Karpas-422 (cell line): ENCODE measurements at places on chromosomes 3 and 15. TPM values are rescaled to one million over a fixed set of nuclear protein-coding genes. Genes with fewer than 3 reads are reported as not detected.

DNA sequence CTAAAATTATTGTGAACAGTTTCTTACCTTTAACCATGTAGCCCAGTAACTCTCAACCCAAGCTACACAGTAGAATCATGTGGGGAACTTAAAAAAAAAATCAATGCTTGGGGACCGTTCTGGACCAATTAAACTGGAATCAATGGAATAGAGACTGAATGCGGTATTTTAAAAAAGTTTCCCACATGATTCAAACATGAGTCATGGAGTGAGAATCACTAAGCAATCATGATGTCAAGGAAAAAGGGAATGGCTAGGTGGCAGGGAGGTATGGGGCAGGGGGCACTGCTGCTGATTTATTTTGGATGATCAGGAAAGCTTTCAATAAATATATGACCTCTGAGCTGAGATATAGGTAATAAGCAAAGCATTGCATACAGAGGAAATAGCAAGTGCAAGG lies 250.5 kb upstream of the RORA start:
- DNase-seq = no peak

GRCh38 chr15:69916169-69916785 lies 181.4 kb downstream of the TLE3 start:
- no peak for DNase-seq

DNA sequence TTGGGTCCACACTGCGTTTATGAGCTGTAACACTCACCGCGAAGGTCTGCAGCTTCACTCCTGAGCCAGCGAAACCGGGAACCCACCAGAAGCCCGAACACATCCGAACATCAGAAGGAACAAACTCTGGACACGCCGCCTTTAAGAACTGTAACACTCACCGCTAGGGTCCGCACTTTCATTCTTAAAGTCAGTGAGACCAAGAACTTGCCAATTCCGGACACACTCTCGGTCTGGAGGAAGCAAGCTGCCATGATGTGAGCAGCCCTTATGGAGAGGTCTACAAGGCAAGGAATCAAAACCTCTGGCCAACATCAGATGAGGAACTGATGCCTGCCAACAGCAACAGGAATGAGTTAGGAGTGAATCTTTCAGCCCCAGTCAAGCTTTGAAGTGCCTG lies 62.9 kb downstream of the SLC28A2 start:
- DNase-seq = no peak

The LRRC31 gene
- total RNA-seq = not detected in 2 replicates

GRCh38 chr15:66042624-66043023 lies 173.3 kb downstream of the RAB11A start:
- DNase-seq = no peak

DNA sequence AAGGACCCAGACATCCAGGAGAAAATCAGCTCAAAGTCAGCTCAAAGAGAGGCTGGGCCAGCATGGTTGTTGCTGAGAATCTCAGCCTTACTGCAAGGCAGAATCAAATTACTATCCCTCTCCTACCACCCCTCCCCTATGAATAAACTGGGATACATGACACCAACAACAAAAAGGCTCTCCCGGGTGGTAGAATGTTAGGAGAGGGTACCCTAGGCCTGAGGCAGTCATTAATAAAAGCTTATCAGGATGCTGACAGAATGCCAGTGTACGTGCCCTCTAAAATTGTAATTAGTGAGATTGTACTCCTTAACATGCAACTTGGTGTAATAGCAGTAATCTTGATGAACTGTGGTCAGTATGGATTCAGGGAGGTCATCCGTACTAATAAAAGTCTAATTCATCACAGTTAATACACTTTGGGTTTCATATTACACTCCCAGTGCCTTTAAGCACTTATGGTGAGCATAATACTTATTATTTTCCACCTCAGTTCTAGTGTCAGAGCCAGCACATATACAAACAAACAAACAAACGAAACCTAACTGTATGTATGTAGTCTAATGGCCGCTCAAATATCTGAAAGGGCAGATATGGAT lies 76.5 kb downstream of the B3GALNT1 start:
- DNase-seq = no peak

GRCh38 chr3:176430244-176431037 lies 766.8 kb downstream of the TBL1XR1 start:
- DNase-seq = peak; percentile 57

DNA sequence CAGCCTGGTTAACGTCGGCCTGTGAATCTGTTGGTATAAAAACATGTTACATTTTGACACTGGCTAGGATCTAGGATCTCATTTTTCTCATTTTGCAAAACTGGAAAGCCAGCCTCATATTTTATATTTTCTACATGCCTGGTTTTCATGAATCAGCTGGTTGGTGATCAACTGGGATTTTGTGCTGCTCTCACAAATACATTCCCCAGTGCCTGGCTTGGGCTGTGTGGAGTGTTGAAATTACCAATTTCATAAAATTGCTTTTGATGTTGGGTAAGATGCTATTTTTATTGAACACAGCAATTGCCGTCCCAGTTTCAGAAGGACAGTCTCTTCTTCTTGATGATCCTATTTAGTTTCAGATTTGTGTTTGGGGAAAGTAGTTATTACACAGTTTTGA lies 604.3 kb downstream of the TAFA4 start:
- DNase-seq = no peak

DNA sequence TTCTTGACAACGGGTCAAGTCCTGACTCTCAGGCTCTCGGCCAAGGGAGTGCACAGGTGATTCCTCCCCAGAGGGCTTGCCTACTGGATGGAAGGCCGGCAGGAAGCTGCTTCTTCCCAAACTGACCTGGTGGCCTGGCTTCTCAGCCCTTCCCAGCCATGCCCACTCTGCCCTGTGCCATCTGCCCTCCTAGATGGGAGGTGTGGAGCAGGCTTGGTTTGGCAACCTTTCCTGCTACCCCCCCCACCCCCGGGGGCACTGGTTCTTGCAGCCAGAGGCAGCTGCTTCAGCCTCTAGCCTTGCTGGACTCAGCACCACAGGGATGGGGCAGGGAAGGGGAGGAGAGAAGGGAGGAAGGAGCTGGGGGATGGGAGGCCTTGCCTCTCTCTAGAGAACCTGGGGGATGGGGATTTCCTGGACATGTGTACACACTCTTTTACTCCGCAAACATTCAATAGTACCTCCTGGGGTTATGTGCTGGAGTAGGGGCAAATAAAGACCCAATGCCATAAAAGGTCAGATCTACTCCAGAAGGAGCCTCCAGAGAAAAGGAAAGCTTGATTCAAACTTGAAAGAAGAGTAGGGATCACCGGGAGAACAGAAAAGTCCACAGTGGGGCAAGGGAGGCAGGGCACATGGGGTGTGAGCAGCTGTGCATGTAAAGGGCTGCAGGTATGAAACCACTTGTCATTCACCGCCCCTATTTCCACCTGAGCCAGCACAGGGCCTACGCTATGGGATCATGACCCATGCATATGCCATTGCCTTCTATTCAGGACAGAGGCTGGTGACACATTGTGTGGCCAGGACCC lies 4.2 kb upstream of the DAPK2 start:
- DNase-seq = no peak

The C3orf85 gene
- not detected in 2 replicates for total RNA-seq

The SLC2A2 gene
- not detected in 2 replicates for total RNA-seq

GRCh38 chr3:20064796-20065564 lies 24.7 kb downstream of the KAT2B start:
- DNase-seq = no peak

GRCh38 chr3:50512131-50512530 lies 8.7 kb upstream of the CACNA2D2 start:
- DNase-seq = no peak

DNA sequence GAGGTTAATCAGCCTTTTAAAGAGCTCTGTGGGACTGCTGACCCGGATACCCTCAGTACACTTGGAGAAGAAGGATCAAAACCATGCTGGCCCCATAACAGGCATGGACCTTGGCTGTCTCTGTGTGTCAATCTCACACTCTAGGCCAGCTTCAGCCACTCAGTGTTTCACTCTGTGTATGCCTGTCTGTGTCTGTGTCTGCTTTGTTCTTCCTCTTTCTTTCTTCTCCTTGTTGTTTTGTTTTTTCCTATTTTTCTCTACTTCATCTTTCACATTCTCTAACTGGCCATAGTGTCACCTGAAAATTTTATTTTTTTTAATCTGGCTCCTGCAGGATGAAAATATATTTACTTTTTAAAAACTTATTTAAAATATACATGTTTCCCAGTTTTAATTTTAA lies 51.1 kb downstream of the SERP1 start:
- DNase-seq = no peak

DNA sequence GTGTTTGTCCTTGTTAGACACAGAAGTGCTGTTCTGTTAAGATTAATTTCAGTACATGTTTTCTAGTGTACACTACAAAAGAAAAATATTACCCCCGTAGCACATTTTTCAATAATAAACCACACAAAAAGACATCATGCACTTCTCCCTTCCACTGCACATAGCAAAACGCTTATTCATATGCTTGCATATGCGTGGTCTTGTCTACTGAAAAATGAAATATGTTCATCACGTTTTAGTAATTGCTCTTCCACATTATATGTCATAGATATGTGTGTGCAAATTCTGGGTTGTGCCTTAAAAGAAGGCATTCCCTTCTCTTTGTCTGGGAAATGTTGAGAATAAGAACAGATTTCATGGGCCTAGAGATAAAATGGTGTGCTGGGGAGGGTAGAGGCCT lies 353.9 kb downstream of the NSUN3 start:
- DNase-seq = no peak

The CD96 gene
- not detected in 2 replicates for total RNA-seq

- DNase-seq = peak; percentile 89
Measured at GRCh38 chr15:52677593-52678467, 1.4 kb downstream of the ATOSA start.

The P2RY12 gene
- total RNA-seq = not detected in 2 replicates

The ADPRH gene
- 2.9 and 3.0 TPM in 2 replicates for total RNA-seq

DNA sequence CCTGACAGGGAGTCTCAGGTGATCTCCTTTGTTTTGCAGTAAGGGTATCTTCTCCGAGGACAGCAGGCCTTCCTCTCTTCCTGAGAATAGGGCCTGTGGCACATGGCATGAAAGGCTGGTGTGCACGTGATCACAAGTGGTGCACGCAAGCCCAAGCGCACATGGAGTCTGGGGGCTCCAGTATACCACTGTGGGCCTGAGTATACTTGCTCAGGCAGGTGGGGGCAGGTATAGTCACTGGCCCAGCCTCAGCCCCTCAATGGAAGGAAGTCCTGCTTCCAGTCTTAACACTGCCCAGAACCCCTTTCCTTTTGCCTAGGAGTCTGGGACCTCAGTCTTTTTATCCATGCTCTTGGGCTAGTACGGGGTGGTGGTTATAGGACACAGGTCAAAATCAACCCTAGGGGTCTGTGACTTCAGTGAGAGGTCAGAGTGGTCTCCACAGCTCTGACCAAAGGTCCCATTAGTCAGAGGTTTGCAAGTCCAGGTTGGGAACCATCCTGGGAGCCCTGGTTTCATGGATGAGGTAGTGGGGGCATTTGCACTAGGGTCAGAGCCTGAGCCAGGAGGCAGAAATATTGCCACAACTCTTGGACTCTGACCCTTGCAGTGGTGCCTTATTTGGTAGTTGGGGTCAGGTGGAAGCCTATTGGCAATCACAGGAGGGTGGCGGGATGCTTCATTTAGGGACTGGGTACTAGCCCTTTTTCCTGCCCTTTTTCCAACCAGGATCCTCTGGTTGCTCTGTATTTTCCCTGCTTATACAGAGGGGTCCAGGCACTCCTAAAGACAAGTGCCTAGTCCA lies 823 bp upstream of the CCDC71 start:
- no peak for DNase-seq

- DNase-seq = peak; percentile 89
Measured at GRCh38 chr3:156681002-156681401, 6.6 kb downstream of the TIPARP start.

DNA sequence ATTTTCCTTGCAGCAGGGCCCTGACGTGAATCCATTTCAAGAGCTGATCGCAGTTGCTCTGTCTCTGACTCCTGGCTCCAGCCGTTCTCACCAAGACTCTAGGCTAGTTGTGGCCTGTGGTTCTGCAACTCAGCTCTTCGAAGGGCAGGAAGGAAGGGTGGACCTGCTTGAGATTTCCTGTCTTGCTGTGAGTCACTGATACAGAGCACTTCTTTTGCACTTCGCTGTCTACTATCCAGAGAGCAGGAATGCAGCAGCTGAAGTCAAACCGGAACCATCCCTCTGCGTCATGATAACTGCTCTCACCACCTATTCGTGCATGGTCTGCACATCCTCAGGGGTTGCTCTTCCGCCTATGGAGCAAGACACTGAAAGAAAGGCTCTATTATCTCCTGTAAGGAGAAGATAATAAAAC lies 59.7 kb downstream of the RAP2B start:
- DNase-seq = no peak

GRCh38 chr15:90637693-90638092 lies 79.5 kb upstream of the BLM start:
- no peak for DNase-seq

DNA sequence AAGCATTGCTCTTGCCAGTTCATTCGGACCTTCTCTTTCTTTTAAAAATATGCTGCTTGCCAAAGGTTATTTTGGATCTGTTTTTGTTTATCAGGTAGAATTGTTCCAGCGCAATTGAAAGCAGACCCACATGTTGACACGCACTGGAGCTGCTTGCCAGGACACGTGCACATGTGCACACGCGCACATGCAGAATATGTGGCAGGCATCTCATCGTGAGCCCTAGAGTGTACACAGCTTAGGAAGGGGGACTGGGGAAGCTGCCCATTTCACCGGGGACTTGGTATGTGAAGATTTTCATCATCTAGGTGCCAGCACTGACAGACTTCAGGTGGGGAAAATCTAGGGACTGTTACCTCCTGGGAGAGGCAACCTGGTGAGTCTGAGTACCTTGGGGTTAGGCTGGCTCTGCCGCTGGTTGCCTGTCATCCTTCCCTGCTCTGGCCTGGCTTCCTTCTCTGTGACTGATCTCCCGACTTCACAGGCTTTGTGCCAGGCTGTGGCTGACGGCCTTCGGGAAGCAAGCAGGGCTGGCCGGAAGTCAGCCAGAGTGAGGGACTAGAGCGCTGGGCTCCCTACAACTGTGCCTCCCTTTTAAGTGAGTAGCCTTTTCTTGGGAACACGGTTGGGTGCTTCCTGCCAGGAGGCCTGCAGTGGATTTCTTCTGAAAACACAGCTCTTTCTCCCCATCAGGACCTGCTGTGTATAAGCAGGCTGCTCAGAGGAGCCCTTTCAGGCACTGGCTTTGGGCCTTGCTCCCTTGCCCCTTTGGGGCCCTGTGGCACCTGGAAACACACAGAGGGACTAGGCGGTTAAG lies 129.3 kb downstream of the EEFSEC start:
- no peak for DNase-seq

- no peak for DNase-seq
Measured at GRCh38 chr3:128167973-128168674, 14.8 kb downstream of the EEFSEC start.

GRCh38 chr15:39594446-39595337 lies 13.8 kb downstream of the THBS1 start:
- no peak for DNase-seq

The CCDC39 gene
- total RNA-seq = not detected in 2 replicates

DNA sequence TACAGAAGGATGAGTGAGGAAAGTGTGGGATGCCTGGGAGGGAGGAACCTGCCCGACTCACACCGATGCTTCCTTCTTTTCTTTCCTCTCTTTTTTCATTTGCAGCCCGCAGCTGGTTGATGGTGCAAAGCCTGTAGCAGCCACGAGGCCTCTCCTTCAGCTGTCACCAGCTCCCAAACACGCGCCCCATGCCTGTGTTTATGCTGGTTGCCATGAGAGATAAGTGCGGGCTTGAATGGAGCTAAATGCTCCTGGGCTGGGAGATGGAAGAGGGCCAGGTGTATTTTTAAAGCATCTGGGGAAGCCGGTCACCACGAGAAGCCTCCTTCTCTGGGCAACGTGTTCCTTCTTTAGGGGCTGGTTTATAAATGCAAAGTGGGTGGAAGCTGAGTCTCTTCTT lies 9.3 kb downstream of the COLQ start:
- DNase-seq = no peak

The TFDP2 gene
- 45.6 and 48.7 TPM in 2 replicates for total RNA-seq

GRCh38 chr15:66883284-66883911 lies 181.4 kb downstream of the SMAD6 start:
- no peak for DNase-seq
